ENCODE measurements at places on chromosomes 6 and 20.

GRCh38 chr6:45491048-45491735 is 113.5 kb upstream of the SUPT3H start:
- H3K4me1 ChIP-seq: peaks cover 57% of the 10 kb centered on the region
- H3K27me3 ChIP-seq: no peaks in the 10 kb centered on the region
- H3K4me3 ChIP-seq: no peak overlapping the region
- DNase-seq: no peak

DNA sequence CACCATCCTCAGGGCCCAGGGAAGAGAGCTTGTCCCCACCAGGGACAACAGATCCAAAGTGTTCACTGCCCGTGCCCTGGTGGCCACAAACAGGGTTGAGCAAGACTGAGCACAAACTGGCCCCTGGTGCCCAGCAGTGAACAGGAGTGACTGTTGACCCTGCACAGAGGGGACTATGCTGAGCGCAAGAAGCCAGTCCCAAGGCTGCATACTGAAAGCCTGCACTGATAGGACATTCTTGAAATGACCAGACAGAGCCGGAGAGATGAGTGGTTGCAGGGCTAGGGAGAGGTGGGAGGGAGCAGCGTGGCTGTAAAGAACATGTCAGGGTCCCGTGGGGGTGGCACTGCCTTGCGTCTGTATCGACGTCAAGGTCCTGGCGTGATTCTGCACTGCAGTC is 2.9 kb upstream of the FNDC11 start:
- H3K4me3 ChIP-seq: no peak overlapping the region
- H3K36me3 ChIP-seq: no peaks in the 10 kb centered on the region
- H3K27me3 ChIP-seq: peaks cover 94% of the 10 kb centered on the region
- H3K27ac ChIP-seq: no peak overlapping the region
- H3K4me1 ChIP-seq: peaks cover 21% of the 10 kb centered on the region

DNA sequence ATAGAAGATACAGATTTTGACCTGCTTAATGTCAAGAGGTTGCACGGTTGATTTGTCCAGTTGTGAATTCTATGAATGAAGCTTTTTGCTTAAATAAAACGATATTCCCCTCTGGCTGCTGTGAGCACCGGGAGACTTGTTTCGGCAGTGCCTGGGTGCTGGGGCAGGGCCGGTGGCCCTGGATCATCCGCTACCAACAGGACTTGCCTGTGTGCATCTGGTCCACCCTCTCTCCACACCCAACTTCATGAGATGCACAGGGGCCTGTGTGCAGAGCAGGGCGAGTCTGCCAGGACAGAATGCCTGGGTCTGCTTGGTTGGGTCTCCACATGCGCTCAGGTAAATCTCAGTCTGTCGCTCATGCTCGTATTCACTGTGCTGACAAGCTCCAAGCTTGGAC is 65.5 kb downstream of the TSHZ2 start:
- no peak overlapping the region for H3K4me3 ChIP-seq
- no peaks in the 10 kb centered on the region for H3K36me3 ChIP-seq
- H3K27ac ChIP-seq: no peak overlapping the region
- no peak for DNase-seq
- H3K27me3 ChIP-seq: no peaks in the 10 kb centered on the region

- H3K36me3 ChIP-seq: no peaks in the 10 kb centered on the region
- no peak overlapping the region for H3K4me3 ChIP-seq
- no peaks in the 10 kb centered on the region for H3K27me3 ChIP-seq
- no peak overlapping the region for H3K27ac ChIP-seq
- DNase-seq: no peak
These were observed 100.3 kb upstream of the MTHFD1L start for GRCh38 chr6:150765067-150765764.

GRCh38 chr20:52621401-52621800 is 350.8 kb upstream of the TSHZ2 start:
- no peaks in the 10 kb centered on the region for H3K36me3 ChIP-seq
- H3K4me1 ChIP-seq: no peaks in the 10 kb centered on the region
- no peak for DNase-seq
- H3K4me3 ChIP-seq: no peak overlapping the region
- H3K27ac ChIP-seq: no peak overlapping the region

- peaks cover 27% of the 10 kb centered on the region for H3K27me3 ChIP-seq
- no peak for DNase-seq
- no peak overlapping the region for H3K27ac ChIP-seq
These were observed 158.7 kb upstream of the PDE10A start for GRCh38 chr6:165821754-165822153.

DNA sequence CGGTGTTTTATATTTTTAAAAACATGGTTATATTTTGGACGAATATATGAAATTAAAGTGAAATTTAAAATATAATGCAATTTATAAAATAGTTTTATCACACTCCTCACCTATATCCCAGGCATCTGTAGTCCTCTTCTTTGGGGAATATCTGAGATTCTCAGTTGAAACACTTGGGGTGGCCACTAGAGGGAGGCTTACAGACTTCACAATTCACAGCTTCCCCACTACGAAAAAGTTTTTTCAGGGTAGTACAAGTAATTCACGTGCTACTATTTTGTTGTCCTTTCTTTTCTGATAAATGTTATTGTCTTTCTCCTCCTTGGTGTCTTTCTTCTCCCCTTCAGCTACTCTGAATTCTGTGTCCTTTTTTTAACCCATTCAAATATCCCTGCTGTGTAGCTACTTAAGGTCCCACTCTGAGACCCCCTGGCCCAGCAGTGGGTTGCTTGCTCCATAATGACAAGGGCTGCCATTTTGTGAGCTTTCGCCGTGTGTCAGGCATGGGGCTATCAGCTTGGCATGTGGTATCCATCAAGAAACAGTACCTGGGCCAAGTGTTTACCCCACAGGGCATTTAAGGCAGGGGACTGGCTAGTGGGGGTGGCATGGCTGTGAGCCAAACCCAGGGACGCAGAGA is 43.6 kb upstream of the PHACTR3 start:
- H3K4me3 ChIP-seq: no peak overlapping the region
- H3K4me1 ChIP-seq: no peaks in the 10 kb centered on the region
- H3K27ac ChIP-seq: no peak overlapping the region
- H3K27me3 ChIP-seq: peaks cover 4% of the 10 kb centered on the region
- no peaks in the 10 kb centered on the region for H3K36me3 ChIP-seq
- no peak for DNase-seq

DNA sequence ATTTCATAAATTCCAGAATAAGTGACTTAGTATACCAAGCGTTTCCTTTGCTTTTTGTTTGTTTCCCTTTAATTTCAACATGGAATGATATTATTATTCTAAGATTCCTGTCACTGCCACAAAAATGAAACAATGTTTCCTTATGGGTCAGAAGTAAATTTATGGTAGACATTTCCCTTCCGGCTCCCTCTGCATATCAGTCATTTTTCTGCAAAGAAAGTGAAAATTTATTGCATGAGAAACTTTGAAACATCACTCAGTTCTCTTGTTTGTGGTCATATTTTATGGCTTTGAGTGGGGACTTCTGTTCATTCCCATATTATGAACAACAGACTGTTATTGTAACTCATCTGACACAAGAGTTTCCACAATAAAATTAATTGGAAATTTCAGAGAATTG is 97.8 kb downstream of the NKAIN2 start:
- no peak overlapping the region for H3K27ac ChIP-seq
- H3K4me1 ChIP-seq: no peaks in the 10 kb centered on the region
- no peak overlapping the region for H3K4me3 ChIP-seq
- DNase-seq: no peak
- no peaks in the 10 kb centered on the region for H3K36me3 ChIP-seq
- no peaks in the 10 kb centered on the region for H3K27me3 ChIP-seq

DNA sequence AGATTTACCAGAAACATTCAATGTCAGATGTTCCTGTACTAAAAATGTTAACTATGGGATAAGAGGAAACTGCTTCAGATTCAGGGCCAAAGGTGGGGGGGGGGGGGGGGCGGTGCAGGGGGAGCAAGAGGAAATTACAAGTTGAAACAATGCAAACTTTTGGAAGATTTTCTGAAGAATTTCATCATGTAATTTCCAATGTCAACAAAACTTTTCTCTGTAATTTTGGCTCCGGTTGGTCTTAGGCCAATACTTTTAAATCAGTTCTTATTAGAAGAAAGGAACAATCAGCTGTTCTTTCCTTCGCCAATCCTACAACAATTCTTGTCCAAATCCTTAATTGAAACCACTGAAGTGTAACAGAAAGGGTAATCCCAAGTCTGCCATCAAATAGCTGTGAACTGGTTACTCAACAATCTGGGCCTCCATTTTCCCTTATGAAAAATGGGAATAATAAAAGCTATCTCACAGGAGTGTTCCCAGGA is 13.1 kb downstream of the UQCC1 start:
- no peak overlapping the region for H3K4me3 ChIP-seq
- DNase-seq: no peak
- H3K36me3 ChIP-seq: peaks cover 10% of the 10 kb centered on the region
- no peaks in the 10 kb centered on the region for H3K27me3 ChIP-seq
- peaks cover 11% of the 10 kb centered on the region for H3K4me1 ChIP-seq
- H3K27ac ChIP-seq: no peak overlapping the region

GRCh38 chr6:111984081-111984480 is 69.8 kb upstream of the CCN6 start:
- no peak for DNase-seq
- H3K4me3 ChIP-seq: no peak overlapping the region
- peaks cover 4% of the 10 kb centered on the region for H3K27me3 ChIP-seq
- no peak overlapping the region for H3K27ac ChIP-seq
- peaks cover 12% of the 10 kb centered on the region for H3K36me3 ChIP-seq
- peaks cover 71% of the 10 kb centered on the region for H3K4me1 ChIP-seq

DNA sequence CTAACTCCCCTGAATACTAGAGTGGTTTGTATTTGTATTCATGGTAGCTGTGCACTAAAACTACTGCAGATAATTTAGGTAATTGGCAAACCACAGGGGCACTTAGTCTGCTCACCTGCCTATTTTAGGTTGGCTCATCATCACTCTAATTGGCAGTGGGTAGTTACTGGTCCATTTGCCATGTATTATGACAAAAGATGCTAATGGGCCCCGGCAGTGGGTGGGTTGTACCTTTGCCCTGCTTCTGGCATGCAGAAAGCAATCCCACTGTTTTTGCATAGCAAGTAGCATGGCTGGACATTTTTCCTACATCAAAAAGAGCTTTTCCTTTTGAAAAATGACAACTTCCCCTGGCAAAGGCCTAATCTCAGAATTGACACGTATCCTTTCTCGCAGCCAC is 741.4 kb upstream of the MAP3K7 start:
- H3K27me3 ChIP-seq: no peaks in the 10 kb centered on the region
- no peak overlapping the region for H3K4me3 ChIP-seq
- H3K27ac ChIP-seq: no peak overlapping the region
- no peak for DNase-seq
- no peaks in the 10 kb centered on the region for H3K4me1 ChIP-seq

Measured in activated naive CD4-positive, alpha-beta T cell treated with anti-CD3 and anti-CD28 coated beads, Interleukin-2, amount 10 ng/mL, durations not matched to agents 7 days and 5 days (primary cell).